Posterior vena cava (tissue), 2 donors: ENCODE measurements at places on chromosomes 7 and 10. TPM values are rescaled to one million over a fixed set of nuclear protein-coding genes. Genes with fewer than 3 reads are reported as not detected.
A peak's percentile ranks its signal among the peaks of the same experiment; 100 is the strongest.

GRCh38 chr7:31853380-31853779 is 166.4 kb downstream of the PPP1R17 start:
- DNase-seq, result no peak

GRCh38 chr10:63021225-63021624 is 111.9 kb upstream of the NRBF2 start:
- DNase-seq, result no peak

The PIP gene
- total RNA-seq, result not detected

- DNase-seq, result no peak
Observed at GRCh38 chr10:117615649-117616048, 73.1 kb downstream of the EMX2 start.

- DNase-seq, result peak; percentile 52
Observed at GRCh38 chr7:157442456-157442855, 105.7 kb downstream of the DNAJB6 start.

DNA sequence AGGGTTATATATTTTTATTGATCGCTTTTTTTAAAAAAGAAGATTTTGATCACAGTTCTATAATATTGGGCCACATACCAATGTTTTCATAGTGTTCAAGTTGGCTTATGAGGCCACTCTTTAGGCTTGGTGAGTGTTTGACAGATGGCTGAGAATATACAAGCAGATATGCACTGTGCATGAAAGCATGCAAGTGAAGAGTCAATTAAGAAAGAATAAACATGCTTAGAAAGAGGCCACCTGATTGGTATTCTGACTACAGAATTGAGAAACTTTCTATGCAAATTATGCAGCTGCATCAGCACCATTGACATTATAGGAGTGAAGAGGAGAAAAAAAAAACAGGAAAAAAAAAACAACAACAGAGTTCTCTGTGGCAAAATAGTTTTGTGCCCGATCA is 39.9 kb downstream of the CABCOCO1 start:
- no peak for DNase-seq

The TYSND1 gene
- total RNA-seq, result 5.3 TPM

The TLX1 gene
- not detected for total RNA-seq

The SPDYE6 gene
- total RNA-seq, result not detected

DNA sequence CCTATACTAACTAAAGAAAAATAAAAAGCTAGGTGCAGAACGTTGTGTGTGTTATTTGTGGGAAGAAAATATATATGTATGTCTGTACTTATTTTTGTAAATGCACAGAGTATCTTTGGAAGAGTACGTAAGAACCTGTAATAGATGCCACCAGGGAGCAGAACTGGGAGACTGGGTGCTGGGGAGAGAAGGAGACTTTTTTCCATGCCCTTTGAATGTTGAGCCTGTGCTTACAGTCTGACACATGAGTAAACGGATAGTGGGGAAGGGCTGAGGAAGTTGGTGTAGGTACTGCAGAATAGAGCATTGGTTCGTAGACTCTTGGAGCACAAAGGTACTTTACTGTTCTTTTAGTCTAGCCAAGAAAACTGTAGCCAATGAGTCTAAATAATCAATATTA is 1.3 kb upstream of the SCRN1 start:
- no peak for DNase-seq

The ASZ1 gene
- not detected for total RNA-seq

The TUBB8 gene
- not detected for total RNA-seq

DNA sequence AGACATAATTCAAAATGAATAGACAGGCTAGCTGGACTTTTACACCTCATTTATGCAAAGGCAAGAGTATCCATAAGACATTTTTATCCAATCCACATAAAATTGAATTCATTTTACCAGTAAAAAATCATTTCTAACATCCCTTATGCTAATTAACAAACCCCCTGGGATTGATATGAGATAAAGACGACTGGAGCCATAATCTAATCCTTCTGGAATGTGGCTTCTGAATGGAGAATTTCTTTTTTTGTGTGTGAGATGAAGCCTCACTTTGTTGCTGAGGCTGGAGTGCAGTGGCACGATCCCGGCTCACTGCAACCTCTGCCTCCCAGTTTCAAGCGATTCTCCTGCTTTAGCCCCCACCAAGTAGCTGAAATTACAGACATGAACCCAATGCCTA is 90.4 kb downstream of the AKR1D1 start:
- DNase-seq, result no peak

- peak; percentile 83 for DNase-seq
Observed at GRCh38 chr10:15780353-15781135, 60.8 kb upstream of the ITGA8 start.

The PPP1R3A gene
- not detected for total RNA-seq

The CRYGN gene
- total RNA-seq, result 1.1 TPM

The NODAL gene
- total RNA-seq, result not detected

DNA sequence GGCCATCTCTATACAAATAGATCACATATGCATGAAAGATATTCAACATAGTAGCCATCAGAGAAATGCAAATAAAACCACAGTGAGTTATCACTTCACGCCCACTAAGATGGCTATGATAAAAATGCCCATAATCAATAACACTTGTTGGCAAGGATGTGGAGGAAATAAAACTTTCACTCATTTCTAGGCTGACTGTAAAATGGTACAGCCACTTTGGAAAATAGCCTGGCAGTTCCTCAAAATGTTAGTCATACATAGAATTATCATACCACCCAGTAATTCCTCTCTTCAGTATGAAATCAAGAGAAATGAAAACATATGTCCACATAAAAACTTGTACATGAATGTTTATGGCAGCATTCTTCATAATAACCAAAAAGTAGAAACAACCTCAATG is 324.9 kb downstream of the LRRTM3 start:
- DNase-seq, result no peak

The MRC1 gene
- total RNA-seq, result 71.1 TPM

The ZNF853 gene
- total RNA-seq, result 11.9 TPM
